ENCODE measurements at places on chromosomes 1 and 21. TPM values are rescaled to one million over a fixed set of nuclear protein-coding genes. Genes with fewer than 3 reads are reported as not detected.

Gene PRAMEF15
- not detected for total RNA-seq

Gene EFNA4
- 9.2 TPM for total RNA-seq

Gene CELA2A
- not detected for total RNA-seq

Gene PLPP3
- not detected for total RNA-seq

Gene NMNAT1
- 6.8 TPM for total RNA-seq

Gene SWT1
- 2.7 TPM for total RNA-seq

Gene RNU1-4
- total RNA-seq: 2,369 TPM

Gene ZBTB40
- 18.6 TPM for total RNA-seq

Gene C8A
- total RNA-seq: not detected

Gene ANGPTL3
- not detected for total RNA-seq

Gene HCRTR1
- total RNA-seq: not detected

Gene LRRC71
- total RNA-seq: not detected

Gene PRCC
- total RNA-seq: 110 TPM

Gene LCE1E
- total RNA-seq: not detected

Gene CELF3
- total RNA-seq: not detected

Gene TRIM46
- total RNA-seq: 10.7 TPM

Gene CSMD2
- total RNA-seq: not detected

Gene CFHR1
- total RNA-seq: not detected

Gene CAPN8
- not detected for total RNA-seq

Gene FAM43B
- total RNA-seq: not detected

Gene ATP1A4
- 0.55 TPM for total RNA-seq

Gene KDF1
- not detected for total RNA-seq

Gene PLA2G2C
- total RNA-seq: 0.30 TPM

Gene CD48
- total RNA-seq: 103 TPM

Gene TM2D1
- 32.3 TPM for total RNA-seq

Gene SPRR2F
- not detected for total RNA-seq

Gene PGLYRP4
- total RNA-seq: not detected

Gene TTC22
- total RNA-seq: 0.76 TPM

Gene GJB5
- total RNA-seq: not detected

Gene TMEM125
- total RNA-seq: not detected

Gene S100A5
- 2.4 TPM for total RNA-seq

Gene TCEA3
- total RNA-seq: 5.6 TPM

Gene CYP4B1
- not detected for total RNA-seq

Gene MLLT11
- 3.8 TPM for total RNA-seq

Gene ADORA1
- total RNA-seq: not detected

Gene SSBP3
- 84.4 TPM for total RNA-seq

Gene FCRLB
- not detected for total RNA-seq

Gene ITLN2
- total RNA-seq: not detected

Gene MTMR11
- total RNA-seq: 5.2 TPM

Gene SLAMF7
- 5.5 TPM for total RNA-seq

Gene ADGRL4
- not detected for total RNA-seq

Gene LCE1F
- not detected for total RNA-seq

Measured in activated T-helper 2 cell treated with anti-CD3 and anti-CD28 coated beads, Interferon-gamma antibody, Interleukin-2, Interleukin-4, amounts not matched to agents 10 μg/mL and 5 μg/mL and 100 μg/mL, durations not matched to agents 14 hours and 24 hours and 36 hours (primary cell).